Hepatic stellate cell (primary cell): ENCODE measurements at places on chromosomes 6 and 20.

DNA sequence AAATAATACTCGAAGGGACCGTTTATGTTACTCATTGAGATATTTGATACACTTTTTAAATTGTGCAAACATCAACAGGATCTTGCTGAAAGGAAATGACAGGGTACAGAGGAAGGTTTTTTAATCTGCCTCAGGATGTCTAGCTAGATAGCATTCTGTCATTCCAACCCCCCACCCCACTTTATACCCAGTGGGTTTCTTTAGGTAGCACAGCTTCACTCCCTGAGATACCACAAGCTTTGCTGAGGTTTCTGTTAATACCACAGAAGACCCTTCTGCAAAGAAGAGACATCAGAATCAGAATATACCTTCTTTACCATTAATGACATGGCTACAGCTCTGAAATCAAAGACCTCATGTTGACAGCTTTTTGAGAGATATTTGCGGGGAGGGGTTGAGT lies 1.3 kb downstream of the PHACTR2 start:
- DNase-seq = no peak

- DNase-seq = peak; percentile 95
Observed at GRCh38 chr6:153131037-153131981, at the start of gene RGS17. Gene RGS17 (minus strand): TSS chr6:153131282. CDS start chr6:153044018, 87,264 bp downstream.

- no peak for DNase-seq
Observed at GRCh38 chr20:10707791-10708190, 34.0 kb upstream of the JAG1 start.

GRCh38 chr6:34646714-34647113 lies 49.9 kb downstream of the ILRUN start:
- no peak for DNase-seq

- DNase-seq = peak; percentile 53
Observed at GRCh38 chr6:37006793-37007339, 1.4 kb downstream of the FGD2 start.

GRCh38 chr6:54525731-54526130 lies 217.5 kb downstream of the TINAG start:
- DNase-seq = no peak

DNA sequence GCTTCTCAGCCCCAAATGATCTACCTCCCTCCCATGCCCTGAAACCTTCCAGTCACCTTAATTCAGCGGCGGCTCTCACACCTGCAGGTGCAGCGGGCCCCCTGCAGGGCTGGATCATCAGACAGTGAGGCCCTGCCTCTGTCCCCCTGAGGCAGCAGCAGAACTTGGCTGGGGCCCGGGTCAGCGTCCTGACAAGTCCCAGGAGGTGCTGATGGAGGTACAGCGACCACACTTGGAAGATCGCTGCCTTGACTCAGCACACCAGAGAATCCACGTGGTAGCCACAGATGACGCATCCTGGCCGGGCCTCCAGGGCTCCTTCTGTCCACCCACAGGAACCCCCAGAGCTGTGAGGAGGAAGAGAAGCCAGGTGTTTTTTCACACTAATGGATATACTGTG lies 116.4 kb upstream of the THBS2 start:
- DNase-seq = no peak

DNA sequence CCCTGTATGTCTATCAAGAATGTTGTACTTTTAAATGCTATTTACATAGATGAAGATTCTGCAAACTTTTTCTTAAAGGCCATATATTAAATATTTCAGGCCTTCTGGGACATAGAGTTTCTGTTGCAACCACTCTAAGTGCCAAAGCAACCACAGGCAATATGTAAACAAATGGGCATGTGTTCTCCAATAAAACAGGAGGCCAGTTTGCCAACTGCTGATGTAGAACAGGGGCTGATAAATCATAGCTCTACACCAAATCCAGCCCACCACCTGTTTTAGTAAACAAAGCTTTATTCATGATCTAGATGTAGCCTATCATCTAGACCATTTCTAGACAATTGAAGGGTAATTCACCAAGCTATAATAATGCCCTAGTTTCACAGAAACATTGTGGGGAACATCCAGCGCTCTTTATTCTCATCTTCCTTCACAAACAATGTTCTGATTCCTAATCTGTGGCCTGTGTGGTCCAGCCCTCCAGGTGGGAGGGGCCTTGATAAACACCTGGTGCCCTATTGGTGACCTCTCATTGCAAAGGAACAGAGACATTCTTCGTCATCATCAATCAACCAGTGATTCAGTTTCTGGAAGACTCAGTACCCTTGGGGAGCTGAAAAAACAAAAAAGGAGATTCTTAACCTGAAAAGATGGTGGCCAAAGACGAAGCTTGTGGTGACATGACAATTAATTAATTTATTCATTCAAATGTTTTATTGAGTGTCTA lies 80.2 kb downstream of the PREP start:
- no peak for DNase-seq

DNA sequence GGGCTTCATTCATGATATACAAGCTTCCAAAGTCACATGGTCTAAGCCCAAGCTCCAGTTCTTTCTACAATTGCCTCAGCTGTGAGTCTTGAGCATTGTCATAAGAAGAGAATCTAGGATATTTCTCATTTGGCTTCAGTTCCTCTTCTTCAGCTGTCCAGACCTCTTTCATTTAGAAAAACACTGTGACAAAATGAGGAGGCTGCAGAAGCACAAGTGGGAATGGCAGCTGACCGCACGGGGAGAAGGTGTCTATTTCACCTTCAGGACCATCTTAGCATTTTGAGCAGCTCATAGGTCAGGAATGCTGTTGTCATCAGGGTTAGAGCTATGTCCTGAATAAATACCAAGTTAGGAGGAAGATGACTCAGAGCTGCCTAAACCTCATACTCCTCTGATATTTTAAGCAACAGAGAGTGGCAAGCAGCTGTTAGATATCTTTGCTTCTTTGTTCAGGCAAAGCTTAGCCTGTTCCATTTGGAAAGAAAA lies 390.1 kb upstream of the CITED2 start:
- peak; percentile 54 for DNase-seq

- no peak for DNase-seq
Observed at GRCh38 chr20:17735206-17735804, 35.5 kb downstream of the BANF2 start.

DNA sequence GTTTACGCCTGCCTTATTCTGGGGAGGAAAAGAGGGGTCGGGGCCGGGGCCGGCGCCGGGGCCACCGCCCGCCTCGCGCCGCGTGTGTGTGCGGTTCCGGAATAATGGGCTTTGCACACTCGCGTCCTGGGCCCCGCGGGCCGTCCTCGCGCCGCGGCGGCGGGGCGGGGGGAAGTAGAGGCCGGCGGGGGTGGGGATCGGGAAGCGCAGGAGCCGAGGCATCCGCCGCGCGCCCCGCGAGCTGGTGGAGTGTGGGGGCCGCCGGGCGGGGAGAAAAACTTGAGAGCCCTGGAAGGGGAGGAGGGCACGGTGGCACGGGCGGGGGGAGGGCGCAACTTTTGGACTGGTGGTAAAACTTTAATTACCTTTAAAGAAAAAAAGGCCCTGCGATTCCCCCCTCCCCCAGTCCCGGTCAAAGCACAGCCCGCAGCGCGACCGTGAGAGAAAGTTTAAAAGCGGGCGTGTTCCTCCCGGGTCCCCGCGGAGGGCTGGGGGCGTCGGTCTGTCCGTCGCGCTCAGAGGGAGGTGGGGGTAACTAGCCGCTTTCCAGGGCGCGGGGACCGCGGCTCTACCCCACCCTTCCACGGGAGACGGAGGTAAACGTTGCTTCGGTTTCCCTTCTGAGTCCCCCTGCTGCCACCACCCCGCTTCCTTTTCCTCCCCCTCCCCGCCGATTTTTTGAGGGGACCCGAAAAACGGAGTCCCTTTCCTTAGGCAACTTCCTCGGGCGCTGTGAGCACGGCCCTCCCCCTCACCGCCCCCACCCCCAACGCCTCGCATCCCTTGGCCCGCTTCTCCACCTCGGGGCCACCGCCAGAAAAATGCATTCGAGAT lies 1.9 kb downstream of the L3MBTL3 start:
- peak; percentile 24 for DNase-seq

- no peak for DNase-seq
Observed at GRCh38 chr6:473768-474452, 82.4 kb downstream of the IRF4 start.

DNA sequence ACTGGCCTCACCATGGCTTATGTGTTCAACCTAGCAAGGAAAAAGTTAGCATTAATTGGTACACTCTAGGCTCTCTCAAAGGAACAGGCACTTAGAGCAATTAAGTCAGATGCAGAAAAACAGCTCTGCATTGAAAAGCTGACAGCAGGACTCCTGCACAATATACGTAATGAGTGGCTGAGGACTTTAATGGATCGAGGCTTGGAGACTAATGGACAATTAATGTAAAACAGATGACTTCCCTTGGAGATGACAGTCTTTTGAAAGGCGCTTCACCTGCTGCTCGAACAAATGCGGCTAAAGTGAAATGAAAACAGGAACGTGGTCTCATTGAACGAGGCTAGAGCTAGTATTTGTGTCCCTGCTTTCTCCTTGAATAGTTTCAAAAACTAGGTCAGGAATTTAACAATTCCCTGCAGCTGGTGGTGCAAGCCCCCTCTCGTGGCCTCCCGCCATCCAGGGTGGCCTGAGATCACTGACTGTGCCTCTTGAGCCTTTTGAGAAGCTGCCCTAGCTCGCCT lies 137.1 kb downstream of the ELOVL4 start:
- DNase-seq = no peak

DNA sequence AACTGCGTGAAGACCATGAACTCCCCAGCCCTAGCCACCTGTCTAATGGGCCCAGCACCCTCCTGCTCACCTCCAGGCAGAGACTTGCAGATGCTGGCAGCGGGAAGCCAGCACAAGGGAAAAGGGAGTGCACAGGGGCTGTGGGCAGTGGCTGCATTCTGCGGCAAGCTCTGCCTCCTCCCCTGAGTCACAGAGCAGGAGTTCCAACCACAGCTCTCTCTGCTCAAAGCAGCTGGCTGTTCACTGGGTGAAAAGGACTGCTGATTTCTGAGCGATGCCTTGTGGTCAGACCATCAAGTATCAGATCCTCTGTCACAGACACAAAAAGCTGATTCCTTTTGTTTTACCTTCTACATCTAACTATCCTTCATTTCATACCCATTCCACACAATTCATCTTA lies 10.5 kb downstream of the NKX2-2 start:
- DNase-seq = no peak

DNA sequence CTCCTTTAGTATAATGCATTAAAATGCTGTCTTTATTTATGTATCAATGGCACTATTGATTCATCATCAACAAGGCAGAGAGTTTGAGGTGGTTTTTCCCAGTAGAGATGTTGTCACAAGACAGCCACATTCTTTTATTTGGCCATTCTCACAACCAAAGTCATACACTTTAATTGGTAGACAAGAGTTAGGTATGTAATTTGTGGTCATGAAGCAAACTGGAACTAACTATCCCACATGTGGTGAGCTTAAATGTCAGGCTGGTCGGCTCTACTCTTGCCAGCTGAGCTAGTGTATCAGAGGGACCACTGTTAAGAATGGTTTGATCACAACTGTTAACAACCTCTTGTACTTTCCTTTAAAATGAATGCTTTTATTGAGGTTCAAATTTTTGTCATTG lies 714.6 kb downstream of the CD109 start:
- DNase-seq = no peak

GRCh38 chr6:168417191-168417590 lies 23.8 kb upstream of the SMOC2 start:
- no peak for DNase-seq

DNA sequence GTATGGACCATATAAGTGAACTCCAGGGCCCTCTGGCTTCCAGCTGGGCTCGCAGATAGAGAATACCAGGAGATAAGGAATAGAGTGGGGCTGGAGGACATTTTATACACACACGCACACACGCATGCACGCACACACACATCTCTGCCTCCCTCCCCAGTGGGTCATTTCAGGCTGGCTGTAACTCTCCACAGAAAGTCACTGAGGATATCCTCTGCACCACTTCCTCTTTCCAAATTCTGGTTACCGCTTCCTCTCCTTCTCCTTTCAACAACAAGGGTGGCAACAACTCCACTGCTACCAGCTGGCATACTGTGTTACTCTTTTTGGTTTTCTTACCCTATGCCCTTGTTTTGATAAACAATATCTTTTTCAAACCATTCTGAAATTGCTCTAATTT lies 280.2 kb downstream of the COL12A1 start:
- no peak for DNase-seq

DNA sequence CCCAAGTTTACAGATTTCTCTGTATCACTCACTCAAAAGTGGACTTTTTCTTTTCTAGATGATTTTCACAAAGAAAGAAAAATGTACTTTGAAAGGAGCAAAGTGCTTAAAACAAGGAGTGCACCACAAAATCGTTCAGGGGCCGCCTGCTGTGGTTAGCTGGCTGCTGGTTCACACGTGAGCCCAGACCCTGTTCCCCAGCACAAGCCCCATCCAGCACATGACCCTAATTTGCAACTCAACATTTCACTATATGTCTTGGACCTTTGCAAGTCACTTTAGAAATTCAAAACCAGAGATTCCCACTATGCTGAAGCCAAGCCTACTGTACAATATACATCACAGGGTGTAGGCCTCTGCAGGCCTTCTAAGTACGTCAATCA lies 95.5 kb upstream of the NHSL1 start:
- no peak for DNase-seq

- DNase-seq = no peak
Observed at GRCh38 chr6:169160091-169160854, 93.4 kb downstream of the THBS2 start.

DNA sequence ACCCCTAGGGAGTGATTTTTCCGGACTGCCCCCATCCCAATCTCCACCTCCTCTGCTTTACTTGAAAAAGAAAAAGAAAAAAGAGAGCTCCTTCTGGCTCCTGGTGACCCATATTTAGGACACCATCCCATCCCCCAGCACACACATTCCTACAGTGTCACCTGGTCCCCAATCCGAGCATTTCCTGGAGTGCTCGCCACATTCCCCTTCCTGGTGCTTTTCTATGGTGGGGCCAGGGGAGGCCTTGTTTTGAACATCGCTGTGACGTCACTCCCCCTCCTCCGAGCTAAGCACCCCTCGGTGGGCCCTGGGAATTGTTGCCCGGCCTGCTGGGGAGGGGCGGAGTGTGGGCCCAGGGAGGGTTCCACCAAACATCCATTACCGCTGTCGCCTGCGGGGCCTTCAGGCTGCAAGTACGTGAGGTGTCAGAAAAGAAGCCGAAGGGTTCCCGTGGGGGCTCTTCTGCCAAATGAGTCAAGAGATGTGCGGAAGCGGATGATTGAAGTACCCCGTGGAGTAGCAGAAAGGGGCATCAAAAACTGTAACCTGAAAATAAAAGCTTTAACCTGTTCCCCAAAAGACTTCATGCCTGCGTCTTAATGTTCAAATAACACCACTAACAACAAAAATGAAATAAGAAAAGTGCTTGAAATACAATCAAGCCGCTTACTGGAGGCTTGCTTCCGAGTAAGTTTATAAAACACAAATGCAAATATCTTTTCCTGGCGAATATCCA lies 2.8 kb upstream of the FOXC1 start:
- no peak for DNase-seq

DNA sequence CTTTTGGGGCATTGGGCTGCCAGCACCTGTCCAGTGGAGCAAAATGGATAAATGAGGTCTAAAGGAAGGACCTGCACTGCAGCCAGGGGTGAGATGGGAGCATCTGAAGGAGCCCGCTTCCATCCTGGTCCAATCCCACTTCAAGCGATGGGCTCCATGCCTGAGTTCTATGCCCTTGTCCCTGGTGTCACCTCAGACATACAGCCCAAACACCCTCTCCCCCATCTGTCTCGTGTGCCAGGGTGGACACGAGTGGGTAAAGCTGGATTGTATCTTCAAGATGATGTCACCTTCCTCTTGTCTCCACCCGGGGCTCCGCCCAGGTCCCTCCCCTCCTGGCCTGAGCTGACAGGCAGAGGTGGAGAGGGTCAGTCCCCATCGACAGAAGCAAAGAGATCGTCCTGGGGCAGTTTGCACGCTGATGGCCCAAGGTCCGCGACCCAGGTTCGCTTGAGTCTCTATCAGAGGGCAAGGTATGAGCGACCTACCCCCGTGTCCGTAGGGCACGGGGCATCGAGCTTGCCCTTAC lies 544 bp downstream of the SMIM29 start:
- DNase-seq = no peak
